Activated effector memory CD4-positive, alpha-beta T cell treated with anti-CD3 and anti-CD28 coated beads, Interleukin-2, amount 50 U/mL, for 16 hours (primary cell): ENCODE measurements at places on chromosomes 6 and 20.
A peak's percentile ranks its signal among the peaks of the same experiment; 100 is the strongest.

DNA sequence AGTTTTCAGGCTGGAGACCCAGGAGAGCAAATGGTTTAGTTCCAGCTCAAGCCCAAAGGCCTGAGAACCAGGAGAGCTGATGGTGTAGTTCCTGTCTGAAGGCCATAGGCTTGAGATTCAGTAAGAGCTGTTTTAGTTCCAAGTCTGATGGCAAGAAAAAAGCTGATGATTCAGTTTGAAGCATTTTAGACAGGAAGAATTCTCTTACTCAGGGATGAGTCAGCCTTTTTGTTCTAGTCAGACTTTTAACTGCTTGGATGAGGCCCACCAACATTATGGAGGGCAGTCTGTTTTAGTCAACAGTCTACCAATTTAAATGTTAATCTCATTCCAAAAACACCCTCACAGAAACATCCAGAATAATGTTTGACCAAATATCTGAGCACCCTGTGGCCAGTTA, 2.5 kb downstream of the ZSCAN26 start:
- no peak for DNase-seq

DNA sequence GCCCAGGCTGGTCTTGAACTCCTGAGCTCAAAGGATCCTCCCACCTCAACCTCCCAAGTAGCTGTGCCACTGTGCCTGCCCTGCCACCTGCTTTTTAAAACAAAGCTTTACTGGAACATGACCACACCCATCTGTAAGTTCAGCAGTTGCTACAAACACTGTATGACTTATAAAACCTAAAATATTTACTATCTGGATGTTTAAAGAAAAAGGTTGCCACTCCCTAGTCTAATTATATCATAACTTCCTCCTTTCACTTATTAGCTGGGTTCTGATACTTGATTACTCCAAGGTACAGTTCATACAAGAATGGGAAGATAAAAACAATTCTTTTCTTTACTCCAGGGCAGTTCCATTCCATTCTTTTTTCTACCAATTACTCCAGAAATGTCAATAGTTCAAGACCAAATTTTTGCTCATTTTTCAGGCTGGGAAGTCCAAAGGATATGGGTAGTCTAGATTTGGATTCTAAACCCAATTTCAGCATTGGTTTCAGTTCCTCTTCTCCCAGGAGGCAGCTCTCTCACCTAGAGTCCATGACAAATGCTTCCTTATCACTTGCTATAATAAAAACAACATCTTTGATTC, 63.1 kb downstream of the SEC63 start:
- DNase-seq: no peak

GRCh38 chr20:57746201-57746600, 36.4 kb upstream of the PMEPA1 start:
- DNase-seq: peak; percentile 42

DNA sequence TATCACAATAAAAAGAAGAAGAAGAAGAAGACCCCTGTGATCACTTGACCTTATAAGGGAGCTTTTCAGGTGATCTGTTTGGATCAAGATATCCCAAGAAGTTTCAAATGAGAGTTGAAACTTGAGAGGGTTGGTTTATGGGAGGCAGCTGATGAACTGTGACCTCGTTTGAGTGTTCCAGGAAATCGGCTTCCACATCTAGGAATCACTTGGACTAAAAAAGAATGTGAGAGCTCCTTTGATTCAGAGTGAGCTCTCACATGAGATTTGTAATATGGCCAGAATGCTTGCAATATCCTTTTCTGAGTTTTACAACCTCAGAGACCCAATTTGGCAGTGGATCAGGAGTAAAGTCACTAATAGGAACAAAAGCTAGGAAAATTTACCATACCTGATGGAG, 228.1 kb downstream of the ATXN1 start:
- no peak for DNase-seq

GRCh38 chr6:125252891-125253290, 48.9 kb downstream of the HDDC2 start:
- no peak for DNase-seq

- no peak for DNase-seq
Measured at GRCh38 chr20:33276303-33277113, 6.5 kb upstream of the BPIFB1 start.

DNA sequence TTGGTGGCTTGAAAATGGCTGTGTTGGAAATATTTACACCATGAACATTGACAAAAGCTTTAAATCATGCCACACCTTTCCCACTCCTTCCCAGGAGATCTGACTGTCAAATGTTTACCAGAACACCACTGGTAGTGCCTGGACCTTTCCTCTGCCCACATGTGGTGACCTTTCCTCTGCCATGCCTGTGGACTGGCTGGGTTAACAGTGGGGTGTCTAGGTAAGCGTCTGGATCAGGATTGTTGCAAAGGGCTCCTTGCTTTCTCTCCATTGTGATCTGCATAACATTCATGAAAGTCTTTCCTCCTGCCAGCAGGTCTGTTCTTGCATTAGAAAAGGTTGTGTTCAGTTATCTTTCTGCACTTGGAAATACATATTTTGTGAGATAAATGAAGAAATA, 572.7 kb downstream of the DHX35 start:
- DNase-seq: no peak

GRCh38 chr6:55836945-55837344, 38.4 kb downstream of the BMP5 start:
- no peak for DNase-seq

GRCh38 chr6:87879132-87879861, 168.3 kb upstream of the SPACA1 start:
- no peak for DNase-seq

- no peak for DNase-seq
Measured at GRCh38 chr6:106381881-106382280, 21.4 kb downstream of the CRYBG1 start.

DNA sequence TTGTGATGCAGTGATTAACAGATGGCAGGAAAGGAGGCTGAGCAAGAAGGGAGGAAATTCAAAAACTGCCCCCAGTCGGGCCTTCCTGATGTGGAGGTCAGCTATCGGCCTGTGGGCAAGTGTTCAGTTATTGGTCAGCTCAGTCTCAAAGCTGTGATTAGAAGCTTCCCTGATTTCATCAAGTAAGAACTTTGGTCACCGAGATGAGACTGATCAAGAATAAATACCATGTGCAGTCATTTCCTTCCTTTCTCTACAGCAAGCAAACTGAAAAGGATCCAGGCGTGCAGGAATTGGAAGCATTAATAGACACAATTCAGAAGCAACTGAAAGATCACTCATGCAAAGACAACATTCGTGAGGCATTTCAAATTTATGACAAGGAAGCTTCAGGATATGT, 69.7 kb downstream of the EFHC1 start:
- DNase-seq: no peak

- no peak for DNase-seq
Measured at GRCh38 chr20:29326376-29327070, 1930.9 kb upstream of the DEFB115 start.

DNA sequence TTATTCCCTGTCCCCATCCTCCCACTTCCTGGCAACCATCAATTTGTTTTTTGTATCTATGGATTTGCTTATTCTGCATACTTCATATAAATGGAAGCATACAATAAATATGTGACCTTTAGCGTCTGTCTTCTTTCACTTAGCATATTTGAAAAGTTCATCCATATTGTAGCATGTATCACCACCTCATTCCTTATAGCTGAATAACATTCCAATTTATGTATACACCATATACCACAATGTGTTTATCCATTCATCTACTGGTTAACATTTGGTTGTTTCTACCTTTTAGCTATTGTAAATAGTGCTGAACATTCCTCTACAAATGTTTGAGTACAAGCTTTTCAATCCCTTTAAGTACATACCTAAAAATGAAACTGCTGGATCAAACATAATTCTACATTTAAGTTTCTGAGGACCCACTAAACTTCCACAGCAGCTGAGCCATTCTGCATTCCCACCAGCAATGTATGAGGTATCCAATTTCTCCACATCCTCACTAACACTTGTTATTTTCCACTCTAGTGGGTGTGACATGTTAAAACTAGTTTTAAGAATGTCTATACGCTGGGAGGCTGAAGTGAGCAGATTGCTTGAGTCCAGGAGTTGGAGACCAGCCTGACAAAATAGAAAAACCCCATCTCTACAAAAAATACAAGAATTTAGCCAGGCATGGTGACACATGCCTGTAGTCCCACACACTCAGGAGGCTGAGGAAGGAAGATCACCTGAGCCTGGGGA, 32.9 kb downstream of the NUDT3 start:
- DNase-seq: no peak

- no peak for DNase-seq
Measured at GRCh38 chr6:125094563-125094962, 59.0 kb upstream of the TPD52L1 start.

- no peak for DNase-seq
Measured at GRCh38 chr20:52534616-52535015, 343.0 kb upstream of the ZFP64 start.

DNA sequence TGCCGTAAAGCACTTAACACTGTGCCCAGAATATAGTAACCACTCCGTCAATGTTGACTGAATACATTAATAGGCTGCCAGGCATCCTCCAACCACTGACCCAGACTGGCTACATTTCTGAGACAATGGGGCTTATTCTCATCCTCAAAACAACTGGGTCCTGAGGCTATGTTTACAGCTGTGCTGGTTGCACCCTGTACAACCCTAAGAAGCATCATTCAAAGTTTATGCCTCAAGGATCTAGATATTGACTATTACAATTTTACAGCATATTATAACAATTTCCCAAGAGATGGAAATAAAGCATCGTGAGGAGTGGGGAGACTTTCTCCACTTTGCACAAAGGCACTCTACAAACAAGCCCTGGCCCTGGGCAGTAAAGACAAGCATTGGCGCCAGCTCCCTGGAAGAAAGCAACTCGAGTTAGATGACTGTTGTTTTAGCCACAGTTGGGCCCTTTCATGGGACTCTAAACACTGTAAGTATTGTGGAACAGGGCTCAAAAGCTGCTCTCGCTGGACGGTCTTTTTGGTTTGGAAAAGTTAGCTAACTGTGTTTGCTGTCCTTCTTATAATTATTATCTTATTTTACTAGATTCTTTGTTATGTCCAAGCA, 30.2 kb downstream of the MYLIP start:
- no peak for DNase-seq

- DNase-seq: no peak
Measured at GRCh38 chr6:6508643-6509042, 79.9 kb upstream of the LY86 start.

DNA sequence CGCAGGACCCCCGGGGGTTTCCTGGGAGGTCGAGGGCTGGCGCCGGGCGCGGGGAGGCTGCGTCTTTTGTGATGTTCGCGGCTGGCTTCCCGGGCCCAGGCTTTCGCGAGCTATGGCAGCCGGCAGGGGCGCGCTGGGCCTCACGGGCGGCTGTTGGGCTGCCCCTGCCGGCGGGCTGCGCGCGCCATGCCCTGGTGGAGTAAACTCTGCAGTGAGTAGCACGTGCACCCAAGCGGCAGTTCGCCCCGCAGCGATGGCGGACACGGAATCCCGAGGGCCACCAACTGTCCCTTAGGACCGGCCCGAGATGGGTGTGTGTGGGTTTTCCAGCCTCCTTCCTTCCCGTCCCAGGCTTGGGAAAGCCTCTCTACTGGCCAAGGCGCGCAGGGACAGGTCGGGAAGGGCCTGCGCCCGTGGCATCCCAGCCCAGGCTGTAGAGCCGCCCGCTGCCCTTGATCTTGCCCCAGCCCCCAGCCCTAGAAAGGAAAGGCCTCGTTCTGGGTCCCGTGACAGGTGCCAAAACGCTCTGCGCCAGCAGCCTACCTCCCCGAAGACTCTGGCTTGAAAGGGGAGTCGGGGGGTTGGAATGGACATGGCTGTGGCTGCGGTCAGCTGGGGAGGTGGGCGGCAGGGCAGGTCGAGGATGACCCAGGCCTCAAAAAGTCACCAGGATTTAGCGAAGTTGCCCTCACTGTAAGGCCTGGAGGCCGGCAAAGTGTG, 49.7 kb downstream of the ZBTB2 start:
- DNase-seq: no peak

DNA sequence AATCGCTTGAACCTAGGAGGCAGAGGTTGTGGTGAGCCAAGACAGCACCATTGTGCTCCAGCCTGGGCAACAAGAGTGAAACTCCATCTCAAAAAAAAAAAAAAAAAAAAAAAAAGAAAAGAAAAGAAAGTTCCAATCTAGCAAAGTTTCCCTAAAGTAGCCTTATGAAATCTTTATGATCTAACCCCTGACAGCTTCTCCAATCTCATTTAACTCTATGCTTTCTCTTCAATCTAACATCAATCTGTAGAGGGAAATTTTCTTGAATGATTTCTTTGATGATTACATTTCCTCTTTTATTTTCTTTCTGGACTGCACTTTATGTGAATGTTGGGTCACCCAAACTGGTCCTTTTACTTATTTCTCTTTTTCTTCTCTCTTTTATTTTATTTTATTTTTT, 2.2 kb upstream of the SLC18B1 start:
- no peak for DNase-seq

DNA sequence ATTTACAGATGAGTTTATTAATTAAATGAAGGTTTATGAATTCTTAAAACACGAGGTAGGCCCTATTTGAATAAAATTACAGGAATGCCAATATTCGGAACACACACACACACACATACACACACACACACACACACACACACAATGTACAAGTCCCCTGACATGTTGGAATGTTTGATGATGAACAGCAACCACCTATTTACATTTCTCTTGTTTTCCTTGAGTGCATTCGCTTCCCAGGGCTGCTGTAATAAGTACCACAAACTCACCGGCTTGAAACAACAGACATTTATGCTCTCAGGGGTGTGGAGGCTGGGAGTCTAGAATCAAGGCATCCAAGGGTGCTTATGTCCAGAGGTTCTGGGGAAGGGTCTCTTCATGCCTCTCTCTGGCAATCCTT, 90.3 kb downstream of the SLC22A3 start:
- no peak for DNase-seq

- DNase-seq: no peak
Measured at GRCh38 chr6:136425793-136426192, 124.4 kb downstream of the MAP7 start.

DNA sequence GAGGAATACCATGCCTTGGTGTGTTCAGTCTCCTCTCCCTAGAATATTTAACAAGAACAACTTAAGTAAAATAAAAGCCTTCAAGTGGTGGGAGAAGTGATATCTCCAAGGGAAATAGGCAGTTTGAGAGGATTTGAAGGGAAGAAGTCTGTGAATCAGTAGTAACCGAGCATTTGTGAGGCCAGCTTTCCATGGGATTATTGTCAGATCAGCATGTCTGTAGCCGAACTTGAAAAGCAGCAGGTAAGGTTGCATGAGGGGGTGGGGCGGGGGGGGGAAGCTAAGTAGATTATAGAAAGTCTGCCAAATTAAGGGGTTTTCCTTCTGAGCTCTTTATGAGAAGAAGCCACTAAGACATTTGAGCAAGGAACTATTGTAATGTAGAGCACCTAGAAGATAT, 92.6 kb downstream of the GRIK2 start:
- DNase-seq: no peak

GRCh38 chr6:6920114-6920986, 187.4 kb upstream of the RREB1 start:
- DNase-seq: no peak
